NCI-H2227 treated with DMSO at 0.1 percent for 48 hours (cell line): ENCODE measurements at places on chromosomes 11 and 22.
A peak's percentile ranks its signal among the peaks of the same experiment; 100 is the strongest.

- DNase-seq, result no peak
Observed at GRCh38 chr11:5591613-5592012, 4.8 kb upstream of the TRIM6 start.

DNA sequence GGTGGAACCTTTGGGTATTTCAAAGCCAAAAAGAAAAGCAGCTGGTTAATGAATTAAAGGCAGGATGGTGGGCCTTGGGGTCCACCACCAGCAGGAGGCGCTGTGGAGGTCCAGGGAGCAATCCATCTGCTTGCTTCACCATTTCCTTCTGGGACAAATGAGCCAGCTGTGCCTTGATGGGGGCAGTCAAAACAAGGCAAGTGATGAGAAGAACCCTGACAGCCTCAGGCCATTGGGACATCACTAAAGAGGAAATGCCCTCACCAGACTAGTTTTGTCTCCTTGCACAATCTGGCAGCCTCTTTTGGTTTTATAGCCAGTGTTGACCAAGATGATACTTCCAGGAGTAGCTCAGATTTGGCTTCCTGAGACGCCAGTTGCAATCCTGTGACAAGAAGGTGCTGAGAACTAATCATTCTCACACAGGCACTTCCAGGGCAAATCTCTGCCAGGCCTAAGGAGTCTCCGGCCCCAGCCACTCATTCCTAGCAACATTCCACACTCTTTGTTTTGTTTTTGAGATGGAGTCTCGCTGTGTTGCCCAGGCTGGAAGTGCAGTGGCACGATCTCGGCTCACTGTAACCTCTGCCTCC, 38.2 kb upstream of the WEE1 start:
- no peak for DNase-seq

- no peak for DNase-seq
Observed at GRCh38 chr11:13376838-13377237, 86.2 kb downstream of the BTBD10 start.

GRCh38 chr22:17949642-17950473, 74.5 kb downstream of the MICAL3 start:
- no peak for DNase-seq

DNA sequence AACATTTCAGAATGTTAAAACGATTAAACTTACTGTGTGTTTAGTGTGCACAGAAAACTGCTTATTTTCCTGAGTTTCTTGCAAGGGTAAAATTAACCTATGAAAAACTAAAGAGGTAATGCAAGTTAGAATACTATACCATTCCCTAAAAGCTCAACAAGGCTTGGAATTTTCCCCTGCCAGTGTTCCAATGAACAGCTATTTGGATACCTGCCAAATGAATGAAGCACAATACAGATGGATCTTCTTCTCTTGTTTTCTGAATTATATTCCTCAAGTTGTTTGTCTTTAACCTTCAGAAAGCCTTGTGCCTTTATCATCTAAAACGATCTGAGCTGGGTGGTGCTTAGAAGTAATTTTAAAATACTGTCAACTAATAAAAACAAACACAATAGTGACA, 204.5 kb downstream of the LRRC4C start:
- no peak for DNase-seq

DNA sequence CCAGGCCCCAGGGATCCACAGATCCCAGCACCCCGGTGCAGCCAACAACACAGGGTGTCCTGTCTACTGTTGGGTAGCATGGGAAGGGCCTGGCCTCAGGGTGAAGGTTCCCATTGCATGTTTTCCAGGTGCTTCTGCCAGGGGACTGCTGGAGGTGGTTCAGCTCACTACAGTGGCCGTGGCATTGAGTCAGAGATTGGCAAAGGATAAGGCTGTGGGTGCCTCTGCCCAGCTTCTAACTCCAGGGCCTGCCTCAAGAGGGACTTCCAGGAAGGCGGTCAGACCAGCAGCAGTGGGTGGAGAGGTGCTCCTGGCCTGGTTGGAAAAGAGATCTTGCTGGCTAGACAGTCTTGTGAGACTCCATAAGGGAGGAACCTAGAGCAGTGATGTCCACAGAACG, 20.9 kb downstream of the CSNK1E start:
- DNase-seq, result no peak

GRCh38 chr11:125148743-125149142, 15.8 kb upstream of the PKNOX2 start:
- DNase-seq, result no peak

DNA sequence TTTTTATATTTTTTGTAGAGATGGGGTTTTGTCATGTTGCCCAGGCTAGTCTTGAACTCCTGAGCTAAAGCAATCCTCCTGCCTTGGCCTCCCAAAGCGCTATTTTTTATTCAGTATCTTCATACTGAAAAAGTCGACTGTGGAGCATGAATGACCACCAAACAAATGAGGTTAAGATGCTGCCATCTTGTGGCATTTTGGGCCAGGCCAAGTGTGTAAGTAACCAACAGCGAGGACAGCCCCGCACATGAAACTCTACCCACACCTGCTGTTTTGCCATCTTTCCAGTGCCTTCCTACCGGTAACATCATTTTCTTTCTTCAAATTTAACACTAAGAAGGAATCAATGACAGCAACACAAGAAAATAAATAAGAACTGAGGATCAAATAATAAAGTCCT, 32.2 kb upstream of the AQP11 start:
- no peak for DNase-seq

DNA sequence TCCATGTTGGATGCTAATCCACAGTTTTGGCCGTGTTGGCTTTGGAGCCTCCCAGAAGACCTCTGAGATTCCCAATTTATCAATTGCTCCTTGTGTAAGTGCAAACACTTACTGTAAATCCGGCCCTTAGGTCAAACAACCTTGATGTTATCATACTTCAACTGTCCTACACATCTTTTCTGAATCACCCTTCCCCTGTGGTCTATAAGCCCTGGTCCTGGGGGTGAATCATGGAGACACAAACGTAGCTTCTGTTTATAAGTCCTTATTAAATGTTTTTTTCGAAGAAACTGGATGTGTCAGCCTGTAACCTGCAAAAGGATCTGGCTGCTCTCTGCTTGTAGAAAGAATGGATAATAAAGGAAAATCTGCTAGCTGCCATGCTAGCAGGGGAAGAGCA, 1.7 kb upstream of the IL10RA start:
- DNase-seq, result no peak

DNA sequence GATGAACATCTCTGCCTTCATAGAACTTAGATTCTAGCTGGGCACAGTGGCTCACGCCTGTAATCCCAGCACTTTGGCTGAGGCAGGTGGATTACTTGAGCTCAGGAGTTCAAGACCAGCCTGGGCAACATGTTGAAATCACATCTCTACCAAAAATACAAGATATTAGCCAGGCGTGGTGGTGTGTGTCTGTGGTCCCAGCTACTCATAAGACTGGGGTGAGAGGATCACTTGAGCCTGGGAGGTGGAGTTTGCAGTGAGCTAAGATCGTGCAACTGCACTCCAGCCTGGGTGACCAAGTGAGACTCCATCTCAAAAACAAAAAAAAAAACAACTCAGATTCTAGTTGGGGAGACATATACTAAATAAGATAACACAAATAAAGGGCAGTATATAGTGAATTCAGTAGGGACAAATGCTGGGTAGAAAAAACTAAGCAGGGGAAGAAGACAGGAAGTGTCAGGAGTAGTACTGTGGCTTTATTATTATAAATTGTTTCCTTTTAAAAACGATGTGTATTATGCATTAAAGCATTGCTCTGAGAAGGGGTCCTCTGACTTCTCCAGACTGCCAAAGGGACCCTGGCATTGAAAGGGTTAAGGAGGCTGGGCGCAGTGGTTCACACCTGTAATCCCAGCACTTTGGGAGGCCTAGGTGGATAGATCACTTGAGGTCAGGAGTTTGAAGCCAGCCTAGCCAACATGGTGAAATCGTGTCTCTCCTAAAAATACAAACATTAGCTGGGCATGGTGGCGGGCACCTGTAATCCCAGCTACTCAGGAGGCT, 46.7 kb downstream of the PACS1 start:
- DNase-seq, result no peak

- DNase-seq, result no peak
Observed at GRCh38 chr11:1117992-1118391, 39.8 kb upstream of the MUC5AC start.

GRCh38 chr11:71282581-71283351, 30.4 kb upstream of the SHANK2 start:
- DNase-seq, result no peak

GRCh38 chr11:43418197-43418596, 59.5 kb downstream of the TTC17 start:
- DNase-seq, result no peak

DNA sequence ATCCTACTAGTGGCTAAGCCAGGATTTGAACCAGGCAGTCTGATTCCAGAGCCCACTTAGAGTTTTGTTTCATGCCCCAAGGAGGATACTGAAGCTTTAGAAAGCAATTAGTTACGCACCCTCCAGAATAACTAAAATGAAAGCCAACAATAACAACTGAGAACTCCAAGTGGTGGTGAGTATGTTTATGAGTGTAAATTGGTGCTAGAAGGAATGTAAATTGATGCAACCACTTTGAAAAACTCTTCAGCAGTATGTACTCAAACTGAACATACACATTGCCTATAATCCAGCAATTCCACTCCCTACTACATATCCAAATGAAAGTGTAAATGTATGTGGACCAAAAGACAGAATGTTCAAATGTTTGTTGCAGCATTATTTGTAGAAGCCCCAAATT, 6.7 kb upstream of the ARL14EP start:
- no peak for DNase-seq

DNA sequence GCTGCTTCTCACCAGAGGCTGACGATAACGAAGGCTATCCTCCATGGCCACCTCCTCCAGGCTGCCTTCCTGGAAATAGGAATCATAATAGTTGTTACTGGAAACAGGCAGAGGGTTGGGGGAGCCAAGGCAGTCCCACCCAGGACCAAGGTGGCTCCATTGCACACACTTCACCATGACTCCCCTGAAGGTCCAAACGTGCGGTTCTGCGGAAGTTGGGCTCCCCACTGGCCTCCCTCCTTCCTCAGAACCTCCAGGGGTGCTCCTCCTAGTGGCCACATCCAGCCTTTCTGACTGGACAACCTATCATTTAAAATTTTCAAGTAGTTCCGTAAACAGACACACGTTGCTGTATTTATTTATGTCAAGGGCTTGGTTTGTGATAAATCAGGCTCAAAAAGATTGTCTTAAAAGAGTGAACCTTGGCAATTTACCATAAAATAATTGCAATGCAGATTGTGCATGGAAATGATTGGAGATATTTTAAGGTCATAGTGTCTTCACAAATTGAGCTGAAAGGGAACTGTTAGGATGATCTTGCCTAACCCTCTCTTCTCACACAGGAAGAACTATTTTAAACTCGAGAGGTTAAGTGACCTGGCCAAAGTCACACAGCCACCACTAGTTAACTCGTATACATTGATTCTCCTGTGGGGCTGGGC, 1.4 kb upstream of the TCN2 start:
- DNase-seq, result peak; percentile 11

DNA sequence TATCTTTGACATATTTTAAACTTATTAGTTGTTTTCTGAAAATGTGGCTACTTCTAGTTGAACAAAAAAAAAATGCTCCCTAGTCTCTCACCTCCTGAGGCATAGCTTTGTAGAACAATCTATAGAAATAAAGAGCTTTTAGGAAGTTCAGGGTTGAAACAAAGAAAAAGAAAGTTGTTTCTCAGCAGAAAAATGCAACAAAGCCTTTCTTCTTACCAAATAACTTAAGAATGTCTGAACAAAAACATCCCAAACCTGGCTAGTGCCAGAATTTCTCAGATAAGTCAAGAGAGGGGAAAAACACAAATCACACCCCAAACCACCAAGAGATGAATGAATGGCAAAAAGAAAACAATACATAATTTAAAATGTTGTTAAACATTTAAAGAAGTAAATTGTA, 114.1 kb downstream of the MAML2 start:
- DNase-seq, result no peak

DNA sequence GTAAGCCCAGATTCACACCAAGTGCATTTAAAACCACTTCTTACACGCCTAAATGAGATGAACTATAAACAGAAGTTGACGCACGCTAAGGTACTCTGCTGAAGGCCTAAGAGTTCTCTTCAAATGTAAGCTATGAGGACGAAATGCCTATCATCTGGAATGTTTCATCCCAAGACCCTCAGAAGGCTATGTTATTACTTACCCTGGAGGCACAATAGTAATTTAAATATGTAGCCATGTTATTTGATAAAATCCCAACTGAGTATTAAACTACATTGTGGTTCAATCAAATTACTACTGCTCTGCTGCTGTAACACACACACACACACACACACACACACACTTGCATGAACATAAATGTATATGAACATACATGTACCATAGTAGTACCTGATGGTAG, 47.6 kb downstream of the MAML2 start:
- DNase-seq, result no peak

GRCh38 chr22:46122980-46123693, 27.2 kb upstream of the PPARA start:
- no peak for DNase-seq

- DNase-seq, result no peak
Observed at GRCh38 chr22:17162731-17163130, 3.7 kb upstream of the HDHD5 start.

GRCh38 chr11:135043434-135043833, 631.4 kb upstream of the B3GAT1 start:
- no peak for DNase-seq

GRCh38 chr11:64537876-64538275, 53.1 kb upstream of the SLC22A12 start:
- no peak for DNase-seq

DNA sequence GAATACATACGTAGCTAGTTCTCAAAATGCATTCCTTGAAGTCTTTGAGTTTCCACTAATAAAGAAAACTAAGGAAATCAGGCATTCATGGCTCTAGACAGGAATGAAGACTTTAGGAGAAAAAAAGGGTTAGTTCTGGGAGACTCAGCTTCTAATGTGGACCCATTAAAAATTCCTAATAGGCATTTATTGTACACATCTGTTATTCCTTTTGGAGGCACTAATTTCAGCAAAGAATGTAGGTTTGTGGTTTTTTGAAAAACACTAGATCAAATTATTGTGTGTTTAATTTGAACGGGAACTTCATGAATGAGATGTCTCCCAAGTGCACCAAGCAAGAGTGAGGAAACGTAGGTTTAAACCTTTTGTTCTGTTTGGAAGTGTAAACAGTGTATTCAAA, 42.7 kb downstream of the PARVA start:
- DNase-seq, result no peak

DNA sequence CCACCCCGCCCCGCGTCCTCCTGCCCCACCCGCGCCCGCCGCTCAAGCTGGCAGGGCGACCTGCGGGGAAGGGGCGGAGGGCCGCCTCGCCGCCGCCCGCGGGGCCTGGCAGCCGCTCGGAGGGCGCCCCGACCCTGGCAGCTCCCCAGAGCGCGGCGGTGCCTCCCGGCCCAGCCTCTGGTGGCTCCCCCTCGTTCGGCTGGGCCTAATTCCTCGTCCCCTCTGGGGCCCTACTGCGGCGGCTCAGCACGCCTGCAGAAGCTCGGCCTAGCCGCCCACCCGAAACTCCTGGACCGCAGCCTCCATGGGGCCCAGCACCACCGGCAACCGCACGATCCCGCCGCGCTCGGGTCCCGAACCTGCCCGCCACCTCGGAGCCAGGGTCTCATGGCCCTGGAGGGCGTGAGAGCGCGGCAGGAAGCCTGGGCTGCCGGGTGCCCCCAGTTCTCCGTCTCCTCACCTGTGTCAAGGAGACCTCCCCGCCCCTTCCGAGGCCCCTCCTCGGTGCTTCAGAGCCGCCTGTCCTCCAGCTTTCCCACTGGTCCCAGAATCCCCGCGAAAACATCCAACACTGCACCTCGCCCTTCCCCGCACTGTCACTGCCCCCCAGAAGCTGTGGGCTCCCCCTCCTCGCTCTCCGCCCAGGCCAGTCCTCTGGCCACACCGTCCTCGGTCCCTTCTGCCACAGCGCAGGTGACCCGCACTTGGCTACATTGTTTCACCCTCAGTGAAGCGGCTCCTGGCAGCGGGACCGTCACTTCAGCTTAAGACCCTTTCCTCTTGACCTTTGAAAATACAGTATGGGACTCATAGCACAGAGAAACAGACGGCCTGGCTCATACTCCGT, 613 bp upstream of the GSC2 start:
- DNase-seq, result no peak
